ENCODE measurements at places on chromosomes 2 and 18.

DNA sequence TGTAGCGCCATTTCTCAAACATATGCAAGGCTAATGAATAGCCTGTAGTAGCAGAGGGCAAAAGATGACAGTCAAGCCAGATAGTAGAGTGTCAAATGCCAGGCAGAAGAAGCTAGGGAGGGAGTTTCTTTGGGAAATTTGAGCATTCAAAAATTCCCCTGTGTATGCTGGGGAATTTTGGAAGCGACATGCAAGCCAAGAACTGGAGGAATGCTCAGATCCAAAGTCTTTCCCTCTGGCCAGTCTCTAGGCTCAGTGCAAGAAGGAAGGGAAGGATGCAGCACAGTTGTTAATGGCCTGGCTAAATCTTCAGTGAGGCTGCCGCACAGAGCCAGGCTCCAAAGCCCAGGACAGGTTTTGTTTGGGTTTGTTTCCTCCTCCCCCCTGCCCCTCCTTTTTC lies 59.9 kb downstream of the ATP9B start:
- no peak for DNase-seq

DNA sequence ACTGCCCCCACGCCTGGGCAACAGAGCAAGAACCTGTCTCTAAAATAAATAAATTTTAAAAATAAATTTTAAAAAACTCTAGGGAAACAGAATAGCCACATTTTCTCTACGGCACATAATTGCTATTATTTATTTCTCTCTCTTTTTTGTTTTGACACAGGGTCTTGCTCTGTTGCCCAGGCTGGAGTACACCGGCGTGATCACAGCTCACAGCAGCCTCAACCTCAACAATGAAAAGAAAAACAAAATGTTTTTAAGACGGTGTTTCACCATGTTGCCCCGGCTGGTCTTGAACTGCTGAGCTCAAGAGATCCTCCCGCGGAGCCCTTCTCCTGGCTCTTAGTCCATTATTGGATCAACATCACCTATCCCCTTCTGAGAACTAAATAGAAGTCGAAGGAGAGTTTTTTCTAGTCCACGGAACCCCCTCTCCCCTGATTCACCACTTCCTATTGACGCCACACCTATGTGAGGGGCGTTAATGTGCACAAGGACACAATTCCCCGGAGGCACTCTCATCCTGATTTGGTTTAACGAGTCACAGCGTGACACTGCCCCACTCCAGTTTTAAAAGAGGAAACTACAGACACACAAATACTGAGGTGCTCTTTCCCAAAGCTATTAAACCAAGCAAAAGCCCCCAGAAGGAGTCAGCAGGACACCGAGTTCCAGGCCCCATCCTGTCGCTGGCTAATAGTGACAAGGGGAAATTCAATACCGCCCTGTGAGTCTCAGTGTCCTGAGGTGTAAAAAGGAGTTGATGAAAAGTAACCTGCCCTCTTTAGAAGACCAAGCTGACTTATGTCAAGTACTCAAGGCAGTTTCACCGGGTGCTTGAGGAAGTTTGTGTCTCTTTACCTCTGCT lies 1.1 kb downstream of the NPC1 start:
- no peak for DNase-seq

GRCh38 chr18:23194155-23194996 lies 59.1 kb downstream of the CABLES1 start:
- DNase-seq = no peak

DNA sequence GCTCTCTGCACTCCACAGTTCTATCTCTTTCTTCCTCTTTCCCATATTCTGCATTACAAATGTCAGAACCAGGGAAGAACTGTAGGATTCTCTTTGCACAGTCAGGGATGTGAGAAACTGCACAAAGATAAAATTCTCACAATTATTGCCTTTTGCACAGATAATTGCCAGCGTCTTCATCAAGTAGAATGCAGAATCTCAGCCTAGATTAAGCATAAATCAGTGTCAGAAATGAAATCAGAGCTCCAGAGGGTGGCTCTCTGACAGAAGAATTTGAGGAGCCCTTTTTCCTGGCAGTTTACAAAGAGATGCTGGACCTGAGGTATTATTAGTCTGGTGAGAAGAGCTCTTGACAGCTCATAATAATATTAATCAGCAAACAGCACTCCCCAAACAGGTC lies 173.1 kb downstream of the PTH2R start:
- no peak for DNase-seq

GRCh38 chr2:105611811-105612424 lies 132.8 kb upstream of the NCK2 start:
- no peak for DNase-seq

- DNase-seq = no peak
These were observed 94.6 kb upstream of the PPP1CB start for GRCh38 chr2:28656937-28657615.

GRCh38 chr2:85183479-85183878 lies 50.3 kb downstream of the TCF7L1 start:
- DNase-seq = no peak

GRCh38 chr2:30871980-30872789 lies 64.9 kb upstream of the CAPN13 start:
- DNase-seq = no peak

GRCh38 chr18:75167759-75168618 lies 41.0 kb downstream of the PTGR3 start:
- DNase-seq = no peak

DNA sequence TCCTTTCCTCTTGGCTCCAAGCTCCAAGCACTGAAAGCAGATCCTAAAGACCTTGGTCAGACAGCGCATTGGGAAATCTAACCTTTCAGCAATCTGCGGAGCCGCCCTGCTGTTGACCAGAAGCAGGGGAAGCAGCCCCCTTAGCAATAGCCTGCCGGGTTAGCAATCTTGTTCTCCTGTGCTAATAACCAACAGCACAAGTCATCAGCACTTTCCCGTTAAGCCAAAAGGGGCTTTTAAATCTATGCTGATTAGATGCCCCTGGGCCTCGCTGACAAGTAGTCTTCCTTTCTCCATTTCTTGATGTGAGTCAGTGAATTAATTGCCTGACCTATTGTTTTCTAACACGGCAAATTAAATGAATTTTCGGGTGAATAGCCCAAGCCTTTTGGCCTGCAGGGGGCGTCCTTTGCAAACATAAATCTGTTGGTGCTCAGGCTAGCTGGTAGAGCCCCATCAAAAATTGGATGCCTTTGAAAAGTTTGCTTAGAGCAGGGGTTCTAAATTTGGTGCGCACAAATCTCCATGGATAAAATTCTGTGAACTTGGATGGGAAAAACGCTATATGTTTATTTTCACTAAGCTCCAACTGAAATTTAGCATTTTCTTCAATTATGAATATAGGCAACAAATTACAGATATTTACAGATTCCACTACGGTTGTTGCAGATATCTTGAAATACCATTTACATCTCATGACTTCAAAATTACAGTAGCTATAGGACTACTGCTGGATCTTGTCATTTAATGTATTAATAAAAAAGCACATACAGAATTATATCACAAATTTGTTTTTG lies 24.6 kb downstream of the MAIP1 start:
- DNase-seq = peak; percentile 89
